ENCODE measurements at places on chromosomes 3 and 15. TPM values are rescaled to one million over a fixed set of nuclear protein-coding genes. Genes with fewer than 3 reads are reported as not detected.

Gene NTRK3
- 4.9 TPM for total RNA-seq

Gene CHAC1
- total RNA-seq, result 25.3 TPM

Gene CLDN16
- 0.49 TPM for total RNA-seq

Gene DNAJB11
- 34.6 TPM for total RNA-seq

Gene CHDH
- total RNA-seq, result 1.7 TPM

Gene CADPS
- 12.8 TPM for total RNA-seq

Gene MST1R
- 38.1 TPM for total RNA-seq

Gene SQOR
- total RNA-seq, result 52.8 TPM
